Stimulated activated CD8-positive, alpha-beta memory T cell treated with anti-CD3 and anti-CD28 coated beads, Interleukin-4, amount 100 ng/mL, for 4 hours (primary cell): ENCODE measurements at places on chromosomes 3 and 15.

DNA sequence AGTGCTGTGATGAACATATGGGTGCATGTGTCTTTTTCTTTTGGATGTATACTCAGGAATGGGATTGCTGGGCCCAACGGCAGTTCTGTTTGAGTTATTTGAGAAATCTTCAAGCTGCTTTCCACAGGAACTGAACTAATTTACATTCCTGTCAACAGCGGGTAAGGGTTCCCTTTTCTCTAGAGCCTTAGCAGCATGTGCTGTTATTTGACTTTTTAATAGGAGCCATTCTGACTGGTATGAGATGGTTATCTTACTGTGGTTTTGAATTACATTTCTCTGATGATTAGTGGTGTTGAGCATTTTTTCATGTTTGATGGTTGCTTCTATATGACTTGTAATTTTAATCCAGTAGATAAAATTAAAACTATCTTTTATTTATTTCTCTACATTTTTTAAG lies 1168.6 kb upstream of the ALCAM start:
- DNase-seq, result no peak

DNA sequence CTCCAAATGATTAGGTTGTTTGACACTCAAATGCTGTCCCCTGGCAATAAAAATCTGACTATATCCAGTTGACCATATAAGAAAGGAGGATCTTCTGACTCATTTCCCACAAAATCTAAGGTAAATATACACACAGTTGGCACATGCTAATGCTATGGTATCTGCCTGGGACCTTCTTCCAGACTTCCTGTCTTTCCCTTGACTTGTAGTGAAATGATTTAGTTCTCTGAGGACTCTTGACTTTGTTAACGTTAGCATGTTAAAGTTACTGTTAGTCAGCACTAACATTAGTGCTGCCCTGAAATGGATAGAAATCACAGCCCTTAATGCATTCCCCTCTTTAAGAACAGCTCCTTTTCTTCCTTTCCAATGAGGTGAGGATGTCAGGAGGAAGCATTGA lies 124.3 kb upstream of the LSAMP start:
- no peak for DNase-seq

GRCh38 chr3:111594205-111594604 lies 941 bp downstream of the ZBED2 start:
- DNase-seq, result no peak

- DNase-seq, result no peak
Measured at GRCh38 chr3:138471481-138471880, 37.1 kb downstream of the ESYT3 start.

GRCh38 chr3:101271728-101272127 lies 48.6 kb downstream of the IMPG2 start:
- no peak for DNase-seq

DNA sequence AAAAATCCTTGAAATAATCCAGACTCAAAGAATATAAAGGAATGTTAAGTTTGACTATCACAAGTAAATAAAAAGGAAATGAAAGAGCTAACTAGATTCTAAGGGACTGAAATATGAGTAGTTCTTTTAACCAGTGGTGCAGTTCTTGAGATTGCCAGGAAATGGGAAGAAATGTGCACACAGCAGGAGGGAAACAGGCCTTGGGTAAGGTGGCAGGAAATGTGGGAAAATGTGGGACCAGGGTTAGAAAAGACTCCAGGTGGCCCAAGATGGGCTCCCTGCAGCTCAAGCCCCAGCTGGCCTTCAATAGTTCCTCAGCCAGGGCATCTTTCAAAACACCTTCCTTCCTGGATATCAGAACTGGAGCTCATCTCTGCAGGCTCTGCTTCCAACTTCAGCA lies 181.3 kb downstream of the ISL2 start:
- no peak for DNase-seq

GRCh38 chr15:64774037-64774628 lies 1.3 kb downstream of the RBPMS2 start:
- no peak for DNase-seq

- DNase-seq, result no peak
Measured at GRCh38 chr3:34008191-34008590, 209.8 kb downstream of the PDCD6IP start.
